ENCODE measurements at places on chromosomes 2 and 18.

GRCh38 chr2:2039826-2040225, 291.2 kb downstream of the MYT1L start:
- DNase-seq: no peak

- no peak for DNase-seq
Measured at GRCh38 chr2:71944806-71945602, 202.7 kb downstream of the CYP26B1 start.

GRCh38 chr2:32901313-32901712, 45.4 kb upstream of the LTBP1 start:
- no peak for DNase-seq

DNA sequence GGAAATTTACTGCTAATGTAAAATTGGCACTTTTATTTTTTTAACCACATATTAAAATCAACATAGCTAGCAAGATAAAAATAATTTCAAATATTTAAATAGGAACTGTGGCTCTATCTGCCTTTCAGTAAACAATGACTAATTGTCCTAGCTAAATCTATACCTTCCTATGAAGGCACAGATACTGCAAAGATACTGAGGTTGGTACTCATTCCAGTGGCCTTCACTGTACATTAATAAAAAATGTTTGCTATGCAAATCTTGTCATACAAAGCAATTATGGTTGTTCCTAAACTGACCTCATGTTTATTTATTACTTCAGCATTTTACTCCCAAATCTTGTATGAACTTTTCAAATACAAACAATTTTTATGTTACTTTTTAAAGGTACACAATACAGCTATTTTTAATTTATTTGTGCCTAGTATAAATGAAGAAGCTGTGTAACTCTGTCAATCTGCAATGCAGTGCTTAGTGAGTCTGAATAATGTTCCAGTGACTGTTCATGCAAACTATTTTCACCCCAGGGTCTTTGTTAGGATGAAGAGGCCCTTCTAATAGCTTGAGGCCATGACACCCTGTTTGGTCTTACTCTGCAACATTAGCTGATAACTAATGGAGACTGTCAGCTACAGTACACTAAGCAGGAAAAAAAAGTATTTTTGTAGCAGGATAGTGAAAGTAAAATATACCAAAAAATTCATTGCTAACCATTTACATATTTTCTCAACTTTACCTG, 9.3 kb upstream of the ERBB4 start:
- no peak for DNase-seq

GRCh38 chr2:149544692-149545091, 42.9 kb downstream of the MMADHC start:
- DNase-seq: no peak

DNA sequence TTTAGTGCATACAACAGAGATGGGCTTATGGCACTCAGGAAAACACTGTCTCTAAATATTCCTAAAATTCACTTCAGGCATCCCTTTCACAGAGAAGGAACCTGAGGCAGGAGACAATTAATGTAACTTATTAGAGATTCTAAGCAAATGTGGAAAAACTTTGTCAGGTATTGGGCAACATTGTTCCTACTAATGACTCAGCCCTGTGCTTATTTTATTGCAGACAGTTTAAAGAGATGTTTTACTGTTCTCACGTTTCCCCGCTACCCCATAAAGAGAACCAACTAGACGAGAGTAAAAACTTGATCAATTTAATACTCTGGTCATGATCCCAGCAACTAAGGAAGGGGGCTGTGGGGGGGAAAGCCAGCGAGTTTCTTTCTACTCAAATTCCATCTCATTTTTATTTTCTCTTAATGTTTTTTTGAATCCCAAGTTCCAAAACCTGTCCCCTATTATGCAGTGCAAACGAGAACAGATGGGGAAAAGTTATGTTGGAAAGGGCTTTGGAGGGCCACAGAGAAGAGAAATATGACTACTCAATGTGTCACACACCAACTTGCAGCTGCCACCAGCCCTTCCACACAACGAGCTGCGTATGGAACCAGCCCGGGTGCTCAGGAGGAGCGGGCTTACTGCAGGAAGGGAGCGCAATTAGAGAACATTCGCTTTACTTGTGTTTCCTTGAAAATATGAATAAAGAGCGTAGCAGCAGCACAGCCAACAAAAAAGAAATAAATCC, 18.7 kb upstream of the ACVR1 start:
- DNase-seq: no peak

DNA sequence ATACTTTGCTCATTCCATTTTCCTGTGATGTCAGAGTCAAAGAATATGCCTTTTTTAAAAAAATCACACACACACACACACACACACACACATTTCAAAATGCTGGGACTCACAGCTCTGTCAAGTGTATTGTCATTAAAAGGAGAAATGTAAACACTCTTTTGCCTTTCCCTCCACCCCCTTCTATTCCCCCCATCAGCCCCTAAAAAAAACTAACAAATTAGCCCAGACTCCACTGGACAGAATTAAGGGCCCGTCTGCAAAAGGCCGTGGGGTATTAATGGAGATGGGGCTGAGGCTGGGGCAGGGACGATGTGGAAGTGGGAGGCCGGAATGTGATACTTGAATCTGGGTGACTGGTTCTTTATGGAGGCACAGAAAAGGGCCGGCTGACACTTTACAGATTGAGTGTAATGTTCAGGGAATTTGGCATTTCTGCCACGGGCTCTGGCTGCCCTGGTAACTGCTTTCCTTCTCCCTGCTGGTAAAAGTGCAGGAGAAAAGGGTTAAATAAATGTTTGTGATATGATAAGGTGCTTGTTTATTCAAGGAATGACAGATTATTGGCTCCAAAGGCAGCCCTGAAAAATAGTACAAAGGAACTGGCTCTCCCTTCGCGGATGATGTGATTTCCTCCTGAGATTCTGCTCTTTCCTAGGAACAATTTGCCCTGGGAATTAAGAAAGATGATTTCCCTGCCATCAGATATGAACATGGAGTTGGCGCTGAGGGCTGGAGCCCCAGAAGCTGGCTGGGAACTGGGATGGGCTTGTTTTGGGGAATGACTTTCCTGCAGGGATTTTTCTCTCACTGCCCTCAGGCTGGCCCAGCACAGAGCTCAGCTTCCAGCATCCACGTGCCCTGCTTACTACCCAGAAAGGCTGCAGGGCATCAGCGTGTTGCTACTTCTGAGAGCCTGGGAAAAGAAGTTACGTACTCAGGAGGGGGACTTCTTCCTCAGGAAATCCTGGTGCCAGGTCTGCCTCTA, 52.8 kb upstream of the CTAGE1 start:
- no peak for DNase-seq

GRCh38 chr2:62335612-62336011, 139.7 kb downstream of the B3GNT2 start:
- no peak for DNase-seq

GRCh38 chr2:2845806-2846315, 514.8 kb upstream of the MYT1L start:
- DNase-seq: no peak

DNA sequence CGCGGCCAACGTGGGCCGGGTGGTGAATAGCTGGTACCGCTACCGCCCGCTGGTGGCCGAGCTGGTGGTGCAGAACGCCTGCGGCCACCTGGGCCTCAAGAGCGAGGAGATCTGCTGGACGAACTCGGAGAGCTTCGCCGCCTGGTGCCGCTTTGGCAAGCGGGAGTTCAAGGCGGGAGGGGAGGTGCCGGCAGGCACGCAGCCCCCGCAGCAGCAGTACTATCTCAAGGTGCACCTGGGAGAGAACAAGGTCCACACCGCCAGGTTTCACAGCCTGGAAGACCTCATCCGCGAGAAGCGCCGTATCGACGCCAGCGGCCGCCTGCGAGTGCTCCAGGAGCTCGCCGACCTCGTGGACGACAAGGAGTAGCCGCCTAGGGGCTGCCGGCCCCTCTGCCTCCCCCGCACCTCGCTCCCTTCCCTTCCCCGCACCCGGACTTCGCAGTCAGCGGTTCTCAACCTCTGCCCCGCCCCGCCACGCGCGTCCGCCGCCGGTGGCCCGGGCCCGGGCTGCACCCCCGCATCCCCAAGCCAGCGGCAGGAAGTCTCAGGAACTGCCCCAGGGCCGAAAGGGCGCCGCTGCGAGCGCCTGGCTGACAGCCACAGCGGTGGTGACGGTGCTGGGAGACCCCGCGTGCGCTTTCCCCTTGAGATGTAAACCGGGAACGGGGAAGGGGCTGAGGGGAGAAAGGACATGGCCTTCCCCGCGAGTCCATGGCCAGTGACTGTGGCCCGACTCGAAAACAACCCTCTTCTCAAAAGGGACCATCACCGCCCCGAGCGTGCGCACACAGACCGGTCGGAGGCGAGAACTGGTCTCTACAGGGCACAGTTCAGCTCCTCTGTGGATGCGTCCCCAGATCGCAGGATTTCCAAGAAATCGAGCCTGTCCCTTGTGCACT, 2.2 kb downstream of the LRATD1 start:
- no peak for DNase-seq

DNA sequence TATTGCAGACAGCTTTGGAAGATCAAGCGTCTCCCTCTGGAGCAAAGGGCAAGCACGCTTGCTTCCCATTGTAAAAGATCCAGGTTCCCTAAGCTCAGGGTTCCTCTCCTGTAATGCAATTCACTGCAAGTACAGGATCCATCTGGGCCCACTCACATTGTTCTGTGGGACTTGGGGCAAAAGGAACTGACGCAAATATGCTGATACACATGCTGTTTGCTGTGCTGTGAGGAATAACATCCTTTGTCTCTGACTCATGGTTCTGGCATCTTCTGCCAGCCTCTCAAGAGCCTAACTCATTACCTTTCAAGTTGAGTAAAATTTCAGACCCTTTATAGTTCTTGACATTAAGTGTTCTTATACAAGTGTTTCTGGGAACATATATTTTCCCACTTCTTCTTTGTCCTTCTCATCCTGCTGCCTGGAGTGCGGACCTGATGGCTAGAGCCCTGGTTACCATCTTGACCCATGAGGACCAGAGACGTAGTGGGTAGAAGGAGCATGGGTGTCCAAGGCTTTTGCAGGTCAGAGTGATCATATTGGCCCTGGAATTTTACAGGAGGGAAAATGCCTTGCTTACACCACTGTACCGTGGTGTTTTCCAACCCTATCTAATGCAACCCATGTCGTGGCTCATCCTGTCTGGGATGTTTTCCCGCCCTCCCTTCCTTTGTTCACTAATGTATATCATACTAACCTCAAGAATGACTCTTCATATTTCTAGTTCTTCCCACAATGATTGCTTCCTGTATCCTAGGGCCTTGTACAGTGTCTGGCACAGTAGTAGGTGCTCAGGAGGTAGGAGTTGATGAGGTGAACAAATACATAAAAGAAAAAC, 145.7 kb upstream of the GLI2 start:
- no peak for DNase-seq

DNA sequence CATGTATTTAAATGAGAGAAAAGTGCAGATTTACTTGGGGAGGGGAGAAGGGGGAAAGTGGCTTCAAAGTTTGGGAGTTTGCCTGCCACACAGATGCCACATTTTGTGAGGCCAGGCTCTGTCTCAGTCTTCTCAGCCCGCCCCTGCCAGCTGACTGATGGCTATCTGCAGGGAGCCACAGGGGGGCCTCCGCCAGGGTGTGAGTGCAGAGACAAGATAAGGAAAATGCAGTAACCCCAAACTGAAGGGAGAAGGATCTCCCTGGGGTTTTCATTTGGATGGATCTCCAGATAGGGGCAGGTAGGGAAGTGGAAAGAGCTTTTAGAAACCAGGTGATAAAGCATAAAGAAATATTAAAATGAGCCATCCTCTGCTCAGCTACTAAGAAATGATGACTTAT, 128.8 kb downstream of the ZNF521 start:
- no peak for DNase-seq

DNA sequence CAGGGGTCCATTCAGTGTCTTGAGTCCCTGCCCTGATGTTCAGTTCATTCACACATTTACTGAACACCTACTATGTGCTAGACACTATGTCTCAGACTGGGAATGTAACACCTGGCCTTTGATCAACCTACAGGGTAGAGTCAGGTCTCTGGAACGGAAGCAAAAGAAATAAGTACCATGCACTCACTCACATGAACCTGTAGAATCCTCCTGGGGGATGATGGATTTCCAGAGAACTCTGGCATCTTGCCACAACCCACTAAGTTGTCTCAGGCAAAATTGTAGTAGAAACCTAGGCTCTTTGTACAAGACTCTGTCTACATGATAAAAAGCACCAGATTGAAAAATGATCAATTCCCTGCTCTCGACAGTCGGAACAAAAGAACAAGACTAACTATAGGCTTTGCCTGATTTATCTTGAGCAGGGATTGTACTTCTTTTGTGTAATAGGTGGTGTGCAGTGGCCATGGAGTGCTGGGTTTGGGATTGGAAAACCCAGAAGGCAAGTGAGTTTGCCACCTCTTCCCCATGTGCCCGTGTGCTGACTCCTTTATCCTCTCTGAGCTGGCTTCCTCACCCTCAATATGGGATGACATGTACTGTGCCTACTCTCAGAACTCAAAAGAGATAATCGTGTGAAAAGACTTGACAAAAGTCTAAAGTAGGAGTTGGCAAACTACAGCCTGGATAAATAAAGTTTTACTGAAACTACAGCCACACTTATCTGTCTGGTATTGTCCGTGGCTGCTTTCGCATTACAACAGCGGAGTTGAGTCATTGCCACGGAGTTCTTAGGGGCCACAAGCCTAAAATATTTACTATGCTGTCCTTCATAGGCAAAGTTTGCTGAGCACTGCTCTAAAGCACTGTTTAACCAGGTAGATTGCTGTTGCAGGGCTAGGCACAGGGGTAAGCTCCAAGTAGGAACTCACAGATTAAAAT, 4.4 kb downstream of the CAPN14 start:
- no peak for DNase-seq

DNA sequence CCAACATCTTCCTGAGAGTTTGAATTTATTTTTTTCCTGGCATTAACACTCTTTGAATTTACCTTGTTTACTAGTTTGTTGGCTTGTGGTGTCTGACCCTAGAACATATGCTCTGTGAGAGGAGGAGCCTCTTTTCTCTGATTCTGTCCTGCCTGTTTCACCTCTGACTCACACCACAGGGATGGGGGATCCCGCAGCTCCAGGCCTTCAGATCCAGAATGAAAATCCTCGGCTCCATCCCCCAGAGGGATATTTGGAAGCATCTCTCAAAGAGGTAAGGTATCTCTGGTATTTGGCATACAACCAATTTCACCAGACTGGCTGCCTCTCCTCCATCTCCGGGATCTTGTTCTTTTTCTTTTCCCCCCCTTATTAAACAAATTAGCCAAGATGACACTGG, 104.7 kb downstream of the GPR39 start:
- no peak for DNase-seq

GRCh38 chr2:54725343-54726099, 2.1 kb downstream of the EML6 start:
- no peak for DNase-seq

- no peak for DNase-seq
Measured at GRCh38 chr2:202032846-202033316, 774 bp upstream of the FZD7 start.

DNA sequence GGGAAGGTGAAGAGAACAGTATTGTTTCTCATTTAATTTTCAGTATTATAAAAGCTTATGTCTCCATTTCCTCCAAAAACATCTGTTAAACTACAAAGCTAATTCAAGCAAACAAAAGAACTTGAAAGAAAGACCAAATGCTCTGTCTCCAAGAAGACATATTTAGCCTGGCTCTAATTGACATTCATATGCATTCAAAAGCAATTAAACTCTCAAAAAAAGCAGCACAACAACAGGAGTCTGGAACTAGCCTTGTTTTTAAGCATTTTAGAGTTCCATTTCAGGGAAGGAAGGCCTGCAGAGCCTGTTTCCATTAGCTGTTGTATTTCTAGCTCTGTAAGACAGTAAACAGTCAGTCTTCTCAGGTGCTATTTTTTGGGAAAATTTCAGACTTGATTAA, 447.9 kb downstream of the TDRD15 start:
- DNase-seq: no peak

Data from GM12878 (cell line).